ENCODE measurements at places on chromosomes 3 and 15.

- DNase-seq: no peak
Observed at GRCh38 chr15:54815556-54815955, 381.2 kb downstream of the RSL24D1 start.

- no peak for DNase-seq
Observed at GRCh38 chr15:50939911-50940310, 31.4 kb downstream of the AP4E1 start.

DNA sequence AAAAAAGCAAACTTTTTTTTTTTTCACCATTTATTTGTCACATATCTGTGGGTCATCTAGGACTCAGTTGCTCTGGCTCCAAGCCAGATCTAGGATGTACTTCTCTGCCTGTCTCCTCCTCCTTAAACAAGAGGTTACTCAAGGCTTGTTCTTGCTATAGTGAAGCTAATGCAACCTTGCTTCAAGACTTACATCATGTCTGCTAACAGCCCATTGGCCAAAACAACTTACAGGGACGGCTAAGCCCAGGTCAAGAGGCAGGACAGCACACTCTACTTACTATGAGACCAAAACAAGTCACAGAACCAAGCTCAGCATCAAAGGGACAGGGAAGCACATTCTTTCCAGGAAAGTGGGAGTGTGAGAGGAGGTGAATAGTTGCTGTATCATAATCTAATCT, 123.8 kb upstream of the BNIP2 start:
- no peak for DNase-seq

DNA sequence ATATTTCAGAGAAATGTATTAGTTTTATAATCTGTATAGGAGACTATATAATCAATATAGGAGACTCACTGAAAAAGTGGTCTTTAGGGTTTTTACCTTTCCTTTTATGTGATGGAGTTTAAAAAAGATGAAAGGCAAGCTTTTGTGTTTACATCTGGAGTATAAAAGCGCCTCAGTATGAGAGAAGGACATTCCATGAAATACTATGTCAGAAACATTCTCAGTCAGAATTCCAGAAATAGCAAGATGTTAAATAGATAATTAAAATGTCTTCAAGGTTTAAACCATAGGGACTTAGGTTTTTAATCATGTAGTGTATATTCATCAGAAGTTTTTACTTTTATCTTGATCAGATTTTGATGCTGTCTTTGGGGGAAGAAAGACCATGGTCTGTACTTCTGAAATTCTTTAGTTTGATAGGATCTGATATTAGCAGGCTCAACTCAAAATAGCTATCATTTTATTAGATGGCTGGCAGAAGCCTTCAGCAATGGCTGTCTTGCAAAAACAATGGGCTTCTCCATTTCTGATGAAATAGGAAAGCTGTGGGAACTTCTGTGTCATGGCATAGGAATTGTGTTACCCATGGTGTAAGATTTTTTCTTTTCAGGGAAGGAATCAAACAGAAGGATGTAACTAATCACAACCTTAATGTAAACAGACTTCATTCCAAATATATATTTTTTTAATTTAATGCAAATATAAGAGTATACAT, 209.6 kb upstream of the PLSCR5 start:
- no peak for DNase-seq

- DNase-seq: no peak
Observed at GRCh38 chr15:57184502-57184901, 191.8 kb upstream of the CGNL1 start.

DNA sequence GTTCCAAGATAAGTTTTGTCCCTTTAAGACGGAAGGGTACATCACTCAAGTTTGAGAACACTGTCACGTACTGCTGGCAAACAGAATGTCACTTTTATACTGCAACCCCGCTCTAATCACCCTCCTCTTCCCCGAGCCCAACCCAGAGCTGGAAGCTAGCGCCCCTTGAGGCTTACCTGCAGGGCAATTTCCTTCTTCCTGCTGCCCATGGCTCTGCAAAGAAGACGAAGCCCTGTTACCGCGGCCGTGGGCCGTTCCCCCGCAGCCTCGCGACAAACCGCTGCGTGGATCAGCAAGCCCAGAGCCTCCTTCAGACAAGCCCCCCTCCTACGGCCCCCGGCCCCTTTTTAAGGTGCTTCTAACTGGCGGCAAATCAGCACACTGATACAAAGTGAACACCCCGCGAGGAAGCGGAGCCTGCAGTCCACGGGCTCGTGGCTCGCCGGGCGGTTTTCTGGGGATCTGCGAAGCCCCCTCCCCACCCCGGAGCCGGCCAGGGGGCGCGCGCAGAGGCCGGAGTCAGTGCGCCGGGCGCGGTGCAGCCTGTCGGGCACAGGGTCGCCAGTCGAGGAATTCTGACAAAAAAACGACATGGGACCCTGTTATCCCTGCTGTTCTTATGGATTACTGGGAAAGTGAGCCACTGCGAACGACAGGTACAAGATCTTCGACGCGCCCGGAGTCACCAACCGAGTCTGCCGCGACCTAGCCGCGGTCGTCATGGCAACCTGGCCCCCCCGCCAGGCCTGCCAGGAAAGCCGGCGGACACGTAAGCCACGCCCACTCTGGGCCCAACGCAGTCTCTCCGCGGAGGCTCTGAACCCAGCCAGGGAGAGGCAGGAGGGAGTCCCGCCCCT, at the start of gene NME9:
TSS of gene NME9 (minus strand) at position 725 of the 857 bp plus-strand sequence. CDS start at position 209, 516 bp downstream.
- peak; percentile 81 for DNase-seq

DNA sequence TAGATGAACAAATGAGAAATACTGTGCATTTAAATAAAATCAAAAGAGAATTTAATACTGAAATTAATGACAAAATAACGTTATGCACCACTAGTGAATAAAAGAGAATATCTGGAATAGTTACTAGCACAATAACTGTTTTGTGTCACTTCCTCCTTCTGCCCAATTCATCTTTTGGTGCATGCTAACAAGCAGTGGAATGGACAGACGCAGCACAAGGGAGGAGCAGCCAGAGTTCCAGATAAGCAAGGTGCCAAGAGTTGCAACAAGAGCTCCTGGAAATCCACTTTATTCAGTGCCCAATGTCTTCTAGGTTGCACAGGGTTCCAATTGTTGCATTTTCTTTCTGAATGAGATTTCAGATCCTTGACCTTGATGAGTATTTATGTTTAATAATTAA, 66.5 kb upstream of the PLXND1 start:
- DNase-seq: no peak

DNA sequence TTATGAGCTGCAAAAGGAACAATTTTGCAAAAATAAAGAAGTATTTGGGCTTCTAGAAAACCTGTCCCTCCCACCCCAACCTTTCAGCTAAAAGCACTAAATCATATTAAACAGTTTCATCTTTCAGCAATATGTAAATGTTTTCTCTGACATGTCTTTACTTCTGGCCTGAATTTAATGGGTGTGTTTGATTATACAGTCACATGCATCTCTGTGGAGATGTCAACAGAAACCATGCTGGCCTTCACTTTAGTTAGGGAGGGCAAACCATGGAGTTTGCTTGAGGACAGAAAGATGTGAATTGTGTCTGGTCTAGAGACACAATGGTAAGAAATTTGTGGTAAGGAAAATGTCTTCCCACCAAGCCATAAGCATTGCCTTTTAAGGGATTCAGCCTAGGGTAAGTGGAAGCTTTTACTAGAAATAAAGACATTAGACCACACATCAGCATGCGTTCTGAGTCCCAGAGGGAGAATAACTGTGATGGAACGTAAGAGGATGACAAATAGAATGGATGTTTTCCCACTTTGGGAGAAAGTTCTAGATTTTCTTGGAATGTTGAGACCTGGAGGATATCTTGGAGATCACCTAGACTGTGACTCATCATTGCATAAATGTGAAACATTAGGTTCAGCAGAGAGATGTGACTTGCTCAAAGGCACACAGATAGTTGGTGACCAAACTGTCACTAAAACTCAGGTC, 68.9 kb downstream of the ST8SIA2 start:
- no peak for DNase-seq

DNA sequence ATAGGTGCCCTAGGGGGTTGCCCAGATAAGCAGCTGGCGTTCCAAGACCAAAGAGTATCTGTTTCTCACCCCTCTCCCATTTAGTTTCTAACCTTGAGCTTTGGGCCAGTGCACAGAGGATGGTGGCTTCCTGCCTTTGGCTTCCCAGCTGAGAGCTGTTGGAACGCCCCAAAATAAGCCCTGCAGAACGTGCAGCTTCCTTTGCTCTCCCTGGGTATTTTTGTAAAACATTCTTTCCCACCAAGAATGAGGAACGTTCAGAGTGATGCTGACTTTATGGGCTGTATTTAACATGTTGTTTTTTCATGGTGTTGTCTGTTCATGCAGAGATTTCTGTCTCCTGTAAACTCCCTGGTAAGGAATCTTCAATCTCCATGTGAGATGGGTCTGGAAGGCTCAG, 63.8 kb downstream of the LPP start:
- no peak for DNase-seq

GRCh38 chr3:157128771-157129681, 30.9 kb downstream of the CCNL1 start:
- no peak for DNase-seq

GRCh38 chr3:178389258-178389657, 147.0 kb upstream of the KCNMB2 start:
- DNase-seq: no peak

GRCh38 chr15:48058371-48058770, 62.4 kb upstream of the SLC24A5 start:
- DNase-seq: no peak

GRCh38 chr15:44246521-44247268, 41.8 kb upstream of the GOLM2 start:
- DNase-seq: no peak

DNA sequence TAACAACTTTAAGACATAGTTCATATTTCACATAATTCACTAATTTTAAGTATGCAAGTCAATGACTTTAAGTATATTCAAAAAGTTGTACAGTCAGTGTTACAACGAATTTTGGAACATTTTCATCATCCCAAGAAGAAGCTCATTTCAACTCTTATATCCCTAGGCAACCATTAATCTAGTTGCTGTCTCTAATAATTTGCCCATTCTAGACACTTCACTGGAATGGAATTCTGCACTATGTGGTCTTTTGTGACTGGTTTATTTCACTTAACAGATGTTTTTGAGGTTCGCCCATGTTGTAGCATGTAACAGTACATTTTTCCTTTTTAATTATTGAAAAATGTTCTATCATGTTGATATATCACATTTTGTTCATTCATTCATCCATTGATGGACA, 104.2 kb upstream of the SPRED1 start:
- no peak for DNase-seq

- DNase-seq: no peak
Observed at GRCh38 chr3:171095063-171095462, 68.5 kb upstream of the SLC2A2 start.
